ENCODE measurements at places on chromosomes 12 and 14. TPM values are rescaled to one million over a fixed set of nuclear protein-coding genes. Genes with fewer than 3 reads are reported as not detected.
A peak's percentile ranks its signal among the peaks of the same experiment; 100 is the strongest.

- DNase-seq: no peak
These were observed 33.3 kb downstream of the HEATR5A start for GRCh38 chr14:31387091-31387490.

Gene TTC9
- 2.9 TPM for total RNA-seq

DNA sequence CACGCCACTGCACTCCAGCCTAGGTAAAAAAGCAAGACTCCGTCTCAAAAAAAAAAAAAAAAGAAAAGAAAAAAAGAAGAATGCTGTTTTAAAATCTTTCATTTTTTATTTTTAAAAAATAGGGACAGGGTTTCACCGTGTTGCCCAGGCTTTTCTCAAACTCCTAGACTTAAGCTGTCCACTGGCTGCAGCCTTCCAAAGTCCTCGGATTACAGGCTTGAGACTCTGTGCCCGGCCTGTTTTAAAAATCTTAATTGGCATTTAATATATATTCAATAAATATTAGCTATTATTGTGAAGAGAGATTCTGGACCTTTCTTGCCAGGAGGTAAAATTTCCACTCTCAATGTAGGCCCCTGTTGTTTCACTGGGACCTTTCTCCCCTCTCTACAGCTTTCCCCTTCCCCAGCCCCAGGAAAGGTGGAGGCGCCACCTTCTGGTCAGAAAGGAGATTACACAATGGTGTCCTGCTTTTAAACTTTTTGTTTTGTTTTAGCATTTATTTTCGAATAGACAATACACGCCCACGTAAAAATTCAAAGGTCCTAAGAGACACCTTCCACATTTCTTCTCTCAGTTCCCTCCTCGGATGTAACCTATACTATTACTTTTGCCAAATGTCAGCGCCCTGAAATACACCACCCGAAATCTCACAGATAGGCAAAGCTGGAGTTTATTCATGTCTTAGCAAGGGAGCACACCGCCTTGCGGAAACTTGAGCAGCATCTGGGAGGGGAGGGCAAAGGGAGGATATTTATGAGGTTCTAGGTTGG, 23.8 kb upstream of the PHC1 start:
- no peak for DNase-seq

GRCh38 chr12:120798696-120799095, 73.1 kb downstream of the ACADS start:
- no peak for DNase-seq

DNA sequence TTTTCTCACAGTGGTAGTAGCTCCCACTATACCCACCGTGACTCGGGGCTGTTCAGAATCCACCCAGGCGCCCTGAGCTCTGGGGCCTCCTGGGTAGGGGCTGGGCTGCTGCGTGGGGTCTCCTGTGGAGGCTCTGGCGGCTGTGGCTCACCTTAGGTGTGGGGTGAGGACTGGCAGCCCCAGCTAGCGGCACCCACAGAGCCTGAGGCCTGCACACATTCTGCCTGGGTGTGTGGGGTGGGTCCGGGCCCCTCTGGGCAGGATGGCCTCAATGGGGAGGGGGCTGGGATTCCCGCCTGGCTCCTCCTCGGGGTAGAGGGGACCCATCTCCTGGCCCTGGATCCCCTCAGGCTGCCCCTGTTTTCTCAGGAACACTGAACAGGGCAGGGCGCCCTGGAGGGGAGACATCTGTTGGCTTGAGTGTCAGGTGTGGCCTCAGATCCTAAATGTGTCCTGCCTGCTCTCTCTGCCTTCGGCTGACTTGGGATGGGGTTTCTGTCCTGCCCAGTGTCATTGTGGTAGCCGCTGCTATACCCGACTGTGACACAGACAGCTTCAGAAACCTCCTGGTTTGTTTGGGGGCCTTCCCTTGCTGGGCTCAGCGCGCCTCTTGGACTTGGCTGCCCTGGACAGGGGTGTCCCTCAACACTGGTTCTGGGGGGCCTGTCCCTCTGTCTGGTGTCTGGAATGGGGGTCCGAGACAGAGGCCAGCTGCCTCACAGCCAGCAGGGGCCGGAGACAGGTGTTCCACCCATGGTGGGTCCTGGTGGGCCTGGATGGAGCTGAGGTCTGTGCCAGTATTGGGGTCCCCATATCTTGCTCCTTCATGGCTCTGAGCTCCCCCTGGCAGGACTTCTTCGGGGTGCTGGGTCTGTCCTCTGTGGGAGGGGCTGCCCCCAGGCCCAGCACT, 354.9 kb downstream of the TMEM121 start:
- peak; percentile 74 for DNase-seq

- DNase-seq: no peak
These were observed 25.0 kb downstream of the IFT81 start for GRCh38 chr12:110149086-110149660.

Gene PRIMA1
- 2.3 TPM for total RNA-seq

DNA sequence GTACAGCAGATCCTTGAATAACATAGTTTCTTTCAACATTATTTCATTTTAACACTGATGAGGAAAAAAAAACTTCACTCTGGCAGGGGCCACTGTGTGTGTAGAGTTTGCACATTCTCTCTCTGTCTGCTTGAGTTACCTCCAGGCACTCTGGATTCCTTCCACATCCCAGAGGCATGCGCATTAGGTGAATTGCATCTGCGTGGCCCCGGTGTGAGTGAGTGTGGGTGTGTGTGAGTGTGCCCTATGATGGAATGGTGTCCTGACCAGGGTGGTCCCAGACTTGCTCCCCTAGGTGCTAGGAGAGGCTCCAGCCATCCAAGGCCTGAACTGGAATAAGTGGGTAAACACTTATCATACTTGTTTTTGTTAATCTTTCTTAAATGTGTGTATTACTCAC, 90.6 kb upstream of the LRIG3 start:
- DNase-seq: no peak

Measured in cardiac septum (tissue), 1 donor.